ENCODE measurements at places on chromosomes 6 and 20.

DNA sequence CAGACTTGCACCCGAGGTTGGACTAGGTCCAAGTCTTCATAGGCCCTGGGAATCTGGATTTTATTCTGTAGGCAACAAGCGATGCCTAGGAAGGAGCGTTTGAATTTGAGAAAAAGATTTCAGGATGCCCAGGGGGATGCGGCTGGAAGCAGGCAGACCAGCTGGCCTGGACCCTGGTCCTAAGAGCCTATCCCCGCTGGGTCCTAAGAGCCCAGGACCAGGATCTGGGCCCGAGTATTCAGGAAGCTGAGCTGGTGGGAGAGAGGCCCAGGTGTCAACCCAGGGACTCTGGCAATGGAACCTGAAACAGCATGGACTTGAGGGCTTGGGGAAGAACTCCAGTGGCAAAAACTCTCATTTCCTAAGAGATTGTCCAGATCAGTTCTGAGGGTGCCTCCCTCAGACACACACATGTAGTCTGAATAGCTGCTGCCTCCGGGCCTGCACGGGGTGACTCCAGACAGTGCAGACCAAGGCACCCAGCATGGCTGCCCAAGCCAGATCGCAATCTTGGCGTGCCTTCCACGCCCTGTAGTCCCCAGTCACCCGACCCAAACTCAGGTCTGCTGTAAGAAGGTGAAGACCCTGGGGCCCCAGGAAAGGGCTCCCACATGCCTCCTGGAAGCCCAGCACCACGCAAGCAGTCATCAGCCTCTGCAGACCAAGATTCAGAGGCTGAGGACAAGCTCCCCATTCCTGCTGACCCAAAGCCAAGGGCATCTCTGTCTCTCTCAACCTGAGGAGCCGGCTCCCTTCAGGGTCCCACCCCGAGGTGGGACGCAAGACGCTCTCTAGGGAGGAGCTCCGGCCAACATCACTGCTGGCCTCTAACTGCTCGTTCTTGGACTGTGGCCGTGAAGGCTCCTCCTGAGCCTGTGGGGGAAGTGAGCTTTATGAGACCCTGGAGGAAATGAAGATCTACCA is 34.4 kb downstream of the RRBP1 start:
- DNase-seq, result no peak

DNA sequence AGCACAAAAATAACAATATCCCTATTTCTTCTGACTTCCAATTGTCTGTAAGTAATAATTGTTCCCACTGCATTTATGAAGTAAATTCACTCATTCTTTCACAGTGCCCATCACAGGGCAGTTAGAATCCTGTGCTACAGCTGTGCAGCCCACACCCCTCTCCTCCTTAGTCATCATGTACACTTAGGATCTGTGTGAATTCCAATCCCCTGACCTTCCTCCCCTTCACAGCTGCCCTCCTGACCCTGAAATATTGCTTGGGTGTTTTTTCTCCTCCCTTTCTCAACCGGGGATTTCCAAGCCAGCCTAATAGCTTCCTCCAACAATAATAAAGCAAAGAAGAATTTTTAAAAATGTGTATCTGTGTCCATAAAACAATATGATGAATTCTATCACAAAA is 91.5 kb upstream of the BEND6 start:
- no peak for DNase-seq

- no peak for DNase-seq
These were observed 13.3 kb upstream of the TREM2 start for GRCh38 chr6:41176189-41176588.

- no peak for DNase-seq
These were observed 93.4 kb upstream of the NHSL1 start for GRCh38 chr6:138592749-138593123.

GRCh38 chr6:29558439-29559079 is 973 bp downstream of the UBD start:
- no peak for DNase-seq

GRCh38 chr6:133277228-133277899 is 36.2 kb downstream of the EYA4 start:
- no peak for DNase-seq

DNA sequence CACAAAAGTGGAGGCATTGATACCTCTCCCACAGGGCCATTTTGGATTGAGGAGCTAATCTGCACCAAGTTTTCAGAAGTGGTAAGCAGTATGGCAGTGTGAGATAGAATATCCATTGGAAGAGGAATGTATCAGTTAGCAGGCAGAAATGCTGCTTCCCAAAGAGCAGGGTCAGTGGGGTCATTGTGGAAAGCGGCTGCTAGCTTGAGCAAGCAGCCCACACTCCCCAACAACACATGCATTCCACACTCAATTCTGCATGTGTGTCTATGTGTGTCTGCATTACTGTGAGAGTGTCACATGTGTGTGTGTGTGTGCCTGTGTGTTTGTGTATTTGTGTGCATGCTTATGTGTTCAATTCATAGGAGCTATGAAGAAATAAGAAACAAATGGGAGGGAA is 190.9 kb upstream of the FOXA2 start:
- no peak for DNase-seq

GRCh38 chr6:71533939-71534379 is 245.3 kb downstream of the OGFRL1 start:
- no peak for DNase-seq

DNA sequence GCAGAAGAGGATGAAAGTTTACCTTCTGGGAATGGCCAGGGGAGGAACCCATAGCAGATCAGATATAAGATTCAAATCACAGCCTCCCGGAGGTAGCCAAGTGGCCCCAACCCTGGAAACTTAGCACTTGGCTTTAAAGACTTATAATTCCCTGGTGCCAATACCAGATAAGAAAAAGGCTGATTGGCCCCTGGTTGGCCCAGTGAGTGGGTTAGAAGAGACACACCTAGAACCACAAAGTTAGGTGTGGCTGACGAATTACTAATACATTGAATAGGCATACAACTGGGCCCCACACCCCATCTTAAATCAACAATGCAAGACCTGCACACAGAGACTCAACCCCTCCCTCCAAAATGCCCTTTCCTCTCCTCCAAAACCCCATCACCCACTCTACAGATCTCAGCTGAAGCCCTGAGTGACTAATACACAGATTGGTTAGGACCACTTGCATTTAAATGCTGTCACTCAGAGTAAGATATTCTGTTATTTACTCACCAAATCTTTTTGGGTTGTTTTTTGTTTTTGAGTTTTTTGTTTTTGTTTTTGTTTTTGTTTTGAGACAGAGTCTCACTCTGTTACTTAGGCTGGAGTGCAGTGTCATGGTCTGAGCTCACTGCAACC is 315.4 kb upstream of the JARID2 start:
- DNase-seq, result no peak

- DNase-seq, result peak; percentile 69
These were observed 15.1 kb downstream of the HMGN4 start for GRCh38 chr6:26553264-26553634.

DNA sequence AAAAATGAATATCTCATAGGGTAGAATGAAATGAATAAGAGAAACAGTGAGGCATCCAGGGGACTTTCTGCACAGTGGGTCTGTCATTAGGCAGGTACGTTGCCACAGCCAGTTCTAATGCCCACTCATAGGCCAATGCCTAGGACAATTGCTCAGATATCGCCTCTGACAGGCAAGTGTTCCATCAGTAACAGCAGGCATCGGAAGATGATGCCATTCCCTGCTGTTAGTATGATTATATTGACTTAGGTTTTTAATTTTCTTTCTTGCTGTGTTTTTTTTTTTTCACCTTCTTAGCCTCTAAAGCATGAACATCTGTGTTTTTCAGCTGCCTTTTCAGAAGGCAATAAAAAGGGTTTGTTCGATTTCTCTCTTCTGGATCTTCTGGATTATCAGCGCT is 90.7 kb downstream of the PRL start:
- DNase-seq, result no peak

DNA sequence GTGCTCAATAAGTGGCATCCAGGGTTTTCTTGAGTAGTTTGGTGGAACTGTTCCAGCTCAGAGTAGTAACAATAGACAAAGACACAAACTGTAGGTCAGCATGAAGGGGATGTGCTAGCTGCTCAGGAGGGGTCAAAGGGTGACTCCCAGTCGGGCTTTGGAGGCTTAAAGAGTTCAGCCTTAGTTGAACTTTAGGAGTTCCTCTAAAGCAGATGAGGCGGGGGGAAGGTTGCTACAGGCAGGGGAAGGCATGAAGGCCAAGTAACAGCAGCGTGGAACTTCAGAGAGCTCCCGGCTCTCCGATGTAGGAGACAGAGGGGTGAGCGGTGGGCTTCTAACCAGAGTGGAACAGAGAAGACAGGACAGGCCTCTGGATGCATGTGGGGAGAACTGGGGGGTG is 115.5 kb upstream of the CD93 start:
- no peak for DNase-seq
